Naive B cell (primary cell): ENCODE measurements at places on chromosomes 16 and 17.

DNA sequence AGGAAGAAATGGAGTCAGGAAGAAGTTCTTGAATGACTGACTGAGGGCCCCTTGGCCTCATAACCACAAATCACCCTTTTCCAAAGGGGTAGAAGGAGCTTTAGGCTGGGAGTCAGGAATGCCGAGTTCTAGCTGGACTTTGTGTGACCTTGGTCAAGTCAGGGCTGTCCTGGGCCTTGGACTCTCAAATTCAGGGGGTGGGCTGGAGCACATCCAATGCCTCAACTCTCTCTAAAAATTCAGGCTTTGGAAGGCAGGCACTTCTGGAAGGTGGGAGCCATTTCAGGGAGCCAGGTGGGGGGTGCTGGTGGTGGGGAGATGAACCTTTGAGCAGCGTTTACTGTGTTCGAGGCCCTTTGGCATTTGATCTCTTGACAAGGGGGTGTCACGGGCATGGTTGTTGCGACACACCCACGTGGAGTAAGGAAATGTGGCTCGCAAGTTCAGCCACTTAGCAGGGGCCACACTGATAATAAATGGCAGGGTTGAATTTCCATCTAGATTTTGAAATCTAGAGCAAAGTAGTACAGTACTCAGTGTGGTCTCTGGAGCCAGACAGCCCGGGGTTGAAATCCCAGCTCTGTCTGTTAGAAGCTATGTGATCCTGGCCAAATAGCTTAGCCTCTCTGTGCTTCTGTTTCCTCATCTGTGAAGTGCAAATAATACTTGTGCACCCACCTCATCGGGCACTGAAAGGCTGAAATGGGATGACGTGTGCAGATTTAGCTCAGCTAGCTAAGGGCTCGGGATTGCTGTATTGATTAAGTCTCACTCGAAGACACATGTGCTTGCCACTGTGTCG is 47.1 kb upstream of the CIBAR2 start:
- no peak for DNase-seq

GRCh38 chr16:58459344-58460218 is 40.4 kb upstream of the NDRG4 start:
- DNase-seq = no peak

GRCh38 chr16:27676839-27677238 is 126.9 kb downstream of the KATNIP start:
- no peak for DNase-seq

- DNase-seq = no peak
Measured at GRCh38 chr17:80892900-80893603, 98.6 kb upstream of the CHMP6 start.

- no peak for DNase-seq
Measured at GRCh38 chr17:1890758-1891450, 61.1 kb downstream of the RPA1 start.

- DNase-seq = no peak
Measured at GRCh38 chr16:85042167-85042526, 14.6 kb downstream of the KIAA0513 start.

- DNase-seq = no peak
Measured at GRCh38 chr16:88846088-88846487, 10.7 kb downstream of the GALNS start.
